Glutamatergic neuron (in vitro differentiated cells): ENCODE measurements at places on chromosomes 7 and 10. TPM values are rescaled to one million over a fixed set of nuclear protein-coding genes. Genes with fewer than 3 reads are reported as not detected.
A peak's percentile ranks its signal among the peaks of the same experiment; 100 is the strongest.

DNA sequence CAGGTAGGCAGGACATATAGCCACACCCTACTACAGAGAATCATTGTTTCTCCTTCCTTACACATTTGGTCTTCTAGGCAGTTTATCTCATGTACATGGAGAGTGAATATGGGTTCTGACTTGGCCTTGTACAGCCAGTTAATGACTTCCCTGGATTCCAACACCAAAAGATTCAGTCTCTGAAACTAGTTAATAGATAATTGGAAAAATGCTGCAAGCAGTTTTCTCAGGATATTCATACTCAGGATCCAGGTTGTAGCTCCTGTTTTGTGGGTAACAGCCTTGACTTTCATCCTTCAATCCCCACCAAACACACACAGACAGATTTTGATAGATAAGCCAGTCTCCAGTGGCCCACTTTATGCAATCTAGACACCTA, 690.2 kb downstream of the NRG3 start:
- no peaks in the 10 kb centered on the region for H3K27me3 ChIP-seq
- no peak overlapping the region for H3K27ac ChIP-seq
- no peak for DNase-seq
- H3K4me1 ChIP-seq = no peaks in the 10 kb centered on the region
- no peaks in the 10 kb centered on the region for H3K36me3 ChIP-seq

Gene CCDC172
- total RNA-seq = not detected

- H3K4me3 ChIP-seq = no peak overlapping the region
- no peak for DNase-seq
- no peak overlapping the region for H3K27ac ChIP-seq
- H3K4me1 ChIP-seq = no peaks in the 10 kb centered on the region
These were observed 70.2 kb downstream of the LRGUK start for GRCh38 chr7:134197345-134197744.

Gene GIMAP6
- not detected for total RNA-seq

GRCh38 chr10:90484518-90484917, 373.3 kb downstream of the HTR7 start:
- H3K4me3 ChIP-seq = no peak overlapping the region
- peaks cover 12% of the 10 kb centered on the region for H3K4me1 ChIP-seq
- H3K36me3 ChIP-seq = no peaks in the 10 kb centered on the region
- no peak overlapping the region for H3K27ac ChIP-seq

DNA sequence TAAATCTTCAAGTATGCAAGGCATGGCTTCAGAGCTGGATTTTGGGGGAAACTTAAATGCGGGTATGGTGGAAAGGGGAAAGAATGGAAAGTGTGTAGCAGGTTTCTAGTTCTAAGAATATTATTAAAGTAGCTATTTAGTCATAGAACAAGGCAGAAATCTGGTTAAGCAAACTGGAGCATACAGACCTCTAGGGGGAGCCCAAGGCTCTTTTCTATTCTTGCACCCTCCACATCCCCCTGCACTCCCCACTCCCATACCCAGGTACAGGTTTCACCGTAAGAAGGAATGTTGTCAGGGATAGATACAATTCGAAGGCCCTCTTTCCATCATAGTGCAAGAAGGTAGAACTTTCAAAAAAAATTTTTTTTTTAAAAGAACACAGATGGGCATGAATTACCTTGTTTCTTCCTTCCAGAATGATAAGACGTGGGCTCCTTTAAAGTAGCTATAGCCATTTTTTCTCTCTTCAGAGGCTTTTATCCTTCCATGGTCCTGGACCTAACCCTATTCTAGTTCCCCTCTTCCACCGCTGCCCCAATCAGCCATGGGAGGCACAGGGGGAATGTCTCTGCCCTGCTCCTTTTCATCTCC, 41.5 kb upstream of the SMIM30 start:
- peak; percentile 16 for DNase-seq
- H3K27ac ChIP-seq = no peak overlapping the region
- peaks cover 2% of the 10 kb centered on the region for H3K27me3 ChIP-seq
- H3K36me3 ChIP-seq = no peaks in the 10 kb centered on the region
- H3K4me3 ChIP-seq = no peak overlapping the region

GRCh38 chr10:63219749-63220148, 86.6 kb downstream of the NRBF2 start:
- H3K4me1 ChIP-seq = peaks cover 8% of the 10 kb centered on the region
- H3K36me3 ChIP-seq = no peaks in the 10 kb centered on the region
- DNase-seq = no peak
- no peaks in the 10 kb centered on the region for H3K27me3 ChIP-seq

DNA sequence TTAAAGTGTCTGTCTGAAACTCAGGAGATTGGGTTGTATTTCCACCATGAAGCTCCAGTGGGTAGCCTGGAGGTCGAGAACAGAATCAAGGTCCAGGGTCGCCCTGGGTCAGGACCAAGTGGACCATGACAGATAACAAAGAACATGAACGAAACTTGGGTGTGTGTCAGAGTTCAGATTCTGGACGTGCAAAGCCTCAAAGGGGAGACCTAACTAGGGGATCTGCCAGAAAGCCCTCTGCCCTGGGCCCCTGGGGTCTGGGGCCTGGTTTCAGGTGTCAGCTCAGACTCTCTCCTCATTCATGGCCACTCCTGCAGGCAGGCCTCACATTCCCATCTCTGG, 1.6 kb downstream of the RASSF4 start:
- no peak for DNase-seq
- peaks cover 35% of the 10 kb centered on the region for H3K27me3 ChIP-seq
- H3K27ac ChIP-seq = peak overlapping the region; percentile 83
- peak overlapping the region; percentile 94 for H3K4me3 ChIP-seq

DNA sequence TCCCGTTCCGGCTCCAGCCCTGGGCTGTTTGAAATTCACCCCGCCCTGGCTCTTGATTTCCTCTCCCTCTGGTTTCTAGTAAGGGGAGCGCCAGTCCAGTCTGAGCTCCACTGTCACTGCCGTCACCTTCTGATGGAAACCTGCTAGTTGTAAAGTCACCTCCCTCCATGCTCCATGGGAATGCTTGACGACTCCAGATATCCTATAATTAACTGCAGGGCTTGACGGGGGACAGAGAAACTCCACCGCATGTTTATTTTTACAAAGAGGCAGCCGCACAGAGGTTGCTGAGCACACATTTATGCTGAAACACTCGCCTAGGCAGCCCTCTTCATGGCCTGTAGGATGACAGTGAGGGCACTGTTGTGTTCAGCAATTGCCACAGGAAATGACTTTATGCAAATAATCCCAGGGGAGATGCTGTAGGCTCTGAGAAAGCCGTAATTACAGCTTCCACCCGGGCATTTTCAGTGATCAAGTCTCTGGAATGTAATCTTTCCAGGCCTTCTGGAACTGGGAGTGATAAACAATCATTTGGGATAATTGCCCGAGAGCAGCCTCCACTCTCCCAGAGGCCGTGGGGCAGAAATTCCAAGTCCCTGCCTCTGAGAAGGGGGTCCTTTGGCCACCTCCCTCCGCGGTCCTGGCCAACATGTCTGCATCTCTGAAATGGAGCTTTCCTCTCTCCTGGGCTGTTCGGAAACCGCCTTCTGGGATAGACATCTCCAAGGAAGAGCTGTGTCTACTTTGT, 300.5 kb downstream of the KLF6 start:
- peaks cover 16% of the 10 kb centered on the region for H3K4me1 ChIP-seq
- no peak for DNase-seq

GRCh38 chr7:134440067-134440466, 18.8 kb downstream of the AKR1B1 start:
- H3K27me3 ChIP-seq = peaks cover 3% of the 10 kb centered on the region
- no peak overlapping the region for H3K27ac ChIP-seq
- H3K4me3 ChIP-seq = no peak overlapping the region
- no peak for DNase-seq
- peaks cover 3% of the 10 kb centered on the region for H3K4me1 ChIP-seq

- DNase-seq = no peak
- H3K4me3 ChIP-seq = no peak overlapping the region
- no peaks in the 10 kb centered on the region for H3K36me3 ChIP-seq
These were observed 79.4 kb upstream of the C1GALT1 start for GRCh38 chr7:7102906-7103305.

DNA sequence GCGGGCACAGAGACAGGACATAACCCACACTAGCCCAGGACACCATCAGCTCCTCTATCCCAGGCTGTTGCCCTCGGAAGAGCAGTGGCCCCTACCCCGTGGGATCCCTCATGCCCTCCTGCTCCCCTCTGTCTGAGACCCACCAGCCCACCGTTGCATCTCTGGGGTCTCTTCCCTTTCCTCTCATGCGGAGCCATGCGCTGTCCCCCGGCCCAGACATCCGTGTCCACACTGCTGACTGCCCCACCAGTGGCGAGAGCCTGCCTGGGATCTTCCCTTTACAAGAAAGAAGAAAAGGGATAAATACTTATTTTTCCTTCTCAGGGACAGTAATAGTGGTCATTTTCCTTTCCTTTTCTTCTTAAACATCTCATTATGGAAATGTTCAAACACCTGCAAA, 115.4 kb downstream of the WDR37 start:
- no peak for DNase-seq
- peaks cover 2% of the 10 kb centered on the region for H3K27me3 ChIP-seq
- no peak overlapping the region for H3K27ac ChIP-seq
- H3K36me3 ChIP-seq = peaks cover 4% of the 10 kb centered on the region
- no peak overlapping the region for H3K4me3 ChIP-seq

GRCh38 chr10:317271-317769, 182.1 kb downstream of the ZMYND11 start:
- DNase-seq = no peak
- H3K27ac ChIP-seq = no peak overlapping the region
- H3K27me3 ChIP-seq = peaks cover 2% of the 10 kb centered on the region
- peaks cover 5% of the 10 kb centered on the region for H3K36me3 ChIP-seq

Gene AKR1C4
- total RNA-seq = not detected

- H3K27me3 ChIP-seq = peaks cover 6% of the 10 kb centered on the region
- H3K27ac ChIP-seq = no peak overlapping the region
- H3K36me3 ChIP-seq = no peaks in the 10 kb centered on the region
These were observed 136.7 kb downstream of the HECW1 start for GRCh38 chr7:43248961-43249822.

DNA sequence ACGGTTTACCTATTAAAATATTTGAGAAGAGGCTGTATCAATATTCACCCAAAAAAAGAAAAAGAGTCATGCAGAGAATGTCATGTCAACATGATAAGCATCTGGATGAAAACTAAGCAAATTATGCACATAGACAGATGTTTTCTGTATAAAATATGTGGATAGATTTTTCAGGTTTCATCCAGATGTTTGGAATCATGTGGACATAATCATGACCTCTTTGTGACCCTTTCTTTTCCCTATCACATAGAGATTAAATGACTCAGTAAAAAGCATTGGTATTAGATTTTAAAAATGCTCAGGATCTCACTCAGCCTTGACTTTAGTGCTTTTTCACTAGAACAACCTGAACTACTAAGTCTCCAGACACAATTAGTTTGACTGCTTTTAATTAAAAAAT, 90.0 kb downstream of the FOXP2 start:
- H3K4me3 ChIP-seq = no peak overlapping the region
- no peak overlapping the region for H3K27ac ChIP-seq
- H3K27me3 ChIP-seq = no peaks in the 10 kb centered on the region
- no peak for DNase-seq

Gene LLCFC1
- not detected for total RNA-seq

DNA sequence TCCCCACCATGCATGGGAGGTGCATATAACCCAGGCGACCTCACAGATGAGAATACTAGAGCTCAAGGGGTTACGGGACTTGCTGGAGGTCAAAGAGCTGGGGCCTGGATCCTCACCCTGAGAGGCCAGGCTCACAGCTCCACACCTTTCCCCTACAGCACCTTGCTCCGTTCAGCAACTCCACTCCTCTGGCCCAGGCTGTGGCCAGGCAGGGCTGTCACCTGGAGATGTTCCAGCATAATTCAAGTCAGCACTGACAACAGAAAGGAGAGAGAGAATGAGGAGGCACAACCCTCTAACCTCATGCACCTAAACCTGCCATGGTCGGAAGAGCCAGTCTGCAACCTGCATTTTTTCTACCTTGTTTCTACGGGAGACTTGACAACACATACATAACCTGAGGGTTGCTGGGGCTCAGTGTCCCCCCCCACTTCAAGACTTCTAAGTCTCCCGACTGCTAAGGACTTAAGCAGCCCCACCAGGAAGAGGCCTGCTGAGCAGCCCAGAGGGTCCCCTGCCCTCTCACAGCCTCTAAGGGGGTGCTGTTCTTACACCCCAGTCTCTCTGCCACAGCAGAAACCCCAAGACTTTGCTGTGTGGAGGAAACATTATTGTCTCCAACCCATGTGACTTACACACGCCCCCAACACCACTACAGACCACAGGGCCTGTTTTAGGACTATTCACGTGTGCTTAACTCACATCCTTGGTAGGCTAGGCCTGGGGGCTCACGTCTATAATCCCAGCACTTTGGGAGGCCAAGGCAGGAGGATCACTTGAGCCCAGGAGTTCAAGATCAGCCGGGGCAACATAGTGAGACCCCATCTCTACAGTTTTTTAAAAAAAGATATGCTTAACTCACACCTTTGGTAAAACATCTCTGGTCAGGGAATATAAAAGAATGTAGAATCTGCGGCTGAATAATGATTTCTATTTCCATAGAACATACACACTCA, 175.6 kb downstream of the FAM107B start:
- no peak overlapping the region for H3K4me3 ChIP-seq
- DNase-seq = no peak
- peaks cover 11% of the 10 kb centered on the region for H3K36me3 ChIP-seq
- H3K27ac ChIP-seq = no peak overlapping the region

Gene CRYGN
- total RNA-seq = not detected

DNA sequence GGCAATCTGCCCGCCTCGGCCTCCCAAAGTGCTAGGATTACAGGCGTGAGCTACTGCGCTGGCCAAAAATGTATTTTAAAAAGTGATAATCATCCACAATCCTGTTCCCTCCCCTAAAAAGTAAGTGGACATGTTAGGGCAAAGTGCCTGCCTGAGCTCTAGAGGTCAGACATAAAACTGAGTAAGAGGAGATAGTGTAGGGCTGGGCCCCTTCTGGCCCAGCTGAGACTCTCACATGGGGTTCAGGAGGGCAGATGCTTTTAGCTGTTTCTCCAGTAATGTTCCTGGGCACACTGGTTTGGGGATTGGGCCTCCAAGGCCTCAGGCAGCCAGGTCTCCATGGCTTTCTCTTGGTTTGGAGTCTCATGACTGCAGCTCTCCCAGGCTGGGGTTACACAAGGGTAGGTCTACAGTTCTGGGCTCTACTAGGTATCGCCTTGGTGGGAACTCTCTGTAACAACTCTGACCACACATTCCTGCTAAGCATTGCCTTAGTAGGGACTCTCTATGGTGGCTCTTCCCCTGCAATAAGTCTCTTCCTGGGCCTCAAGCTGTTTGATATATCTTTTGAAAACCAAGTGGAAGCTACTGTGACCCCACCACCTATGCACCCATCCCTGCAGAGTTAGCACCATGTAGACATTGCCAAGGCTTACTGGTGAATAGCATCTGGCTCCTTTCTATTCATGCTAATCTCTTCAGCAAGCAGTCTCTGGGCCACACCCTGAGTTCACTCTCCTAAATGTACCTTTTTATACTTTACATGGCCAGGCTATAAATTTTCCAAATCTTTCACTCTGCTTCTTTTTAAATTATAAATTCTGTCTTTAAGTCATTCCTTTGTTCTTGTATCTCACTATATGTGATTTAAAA, 6.9 kb upstream of the NUDCD3 start:
- no peaks in the 10 kb centered on the region for H3K36me3 ChIP-seq
- no peak for DNase-seq
- H3K27me3 ChIP-seq = no peaks in the 10 kb centered on the region
- H3K27ac ChIP-seq = no peak overlapping the region
- H3K4me1 ChIP-seq = peaks cover 3% of the 10 kb centered on the region
- H3K4me3 ChIP-seq = no peak overlapping the region

- no peaks in the 10 kb centered on the region for H3K4me1 ChIP-seq
- no peak for DNase-seq
- H3K36me3 ChIP-seq = no peaks in the 10 kb centered on the region
- H3K4me3 ChIP-seq = no peak overlapping the region
- H3K27me3 ChIP-seq = peaks cover 3% of the 10 kb centered on the region
These were observed 21.8 kb downstream of the MRPS24 start for GRCh38 chr7:43847496-43847895.
